ENCODE measurements at places on chromosomes 4 and X.
A peak's percentile ranks its signal among the peaks of the same experiment; 100 is the strongest.

GRCh38 chr4:181216501-181216900 lies 1026.7 kb upstream of the TENM3 start:
- no peak for DNase-seq

DNA sequence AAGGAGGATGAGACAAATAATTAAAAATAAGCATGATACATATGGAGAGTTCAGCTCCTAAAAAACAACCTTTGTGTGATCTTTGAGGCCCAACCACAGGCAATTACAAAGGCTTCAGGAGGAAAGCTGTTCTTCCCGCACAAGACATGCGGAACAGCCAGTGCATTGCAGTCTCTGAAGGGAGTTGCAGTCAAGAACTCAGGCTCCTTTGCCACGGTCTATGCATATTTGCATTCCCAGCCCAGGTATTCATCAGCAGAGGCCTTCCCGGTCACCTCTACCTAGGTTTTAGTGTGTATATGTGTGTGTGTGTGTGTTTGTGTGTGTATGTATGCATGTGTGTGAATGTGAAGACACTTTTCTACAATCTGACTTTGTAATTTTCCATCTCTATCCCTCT lies 600.6 kb upstream of the PCDH10 start:
- DNase-seq: no peak

- no peak for DNase-seq
Observed at GRCh38 chrX:37651921-37652452, 33.6 kb upstream of the XK start.

GRCh38 chrX:9525511-9526248 lies 60.8 kb downstream of the TBL1X start:
- DNase-seq: no peak

DNA sequence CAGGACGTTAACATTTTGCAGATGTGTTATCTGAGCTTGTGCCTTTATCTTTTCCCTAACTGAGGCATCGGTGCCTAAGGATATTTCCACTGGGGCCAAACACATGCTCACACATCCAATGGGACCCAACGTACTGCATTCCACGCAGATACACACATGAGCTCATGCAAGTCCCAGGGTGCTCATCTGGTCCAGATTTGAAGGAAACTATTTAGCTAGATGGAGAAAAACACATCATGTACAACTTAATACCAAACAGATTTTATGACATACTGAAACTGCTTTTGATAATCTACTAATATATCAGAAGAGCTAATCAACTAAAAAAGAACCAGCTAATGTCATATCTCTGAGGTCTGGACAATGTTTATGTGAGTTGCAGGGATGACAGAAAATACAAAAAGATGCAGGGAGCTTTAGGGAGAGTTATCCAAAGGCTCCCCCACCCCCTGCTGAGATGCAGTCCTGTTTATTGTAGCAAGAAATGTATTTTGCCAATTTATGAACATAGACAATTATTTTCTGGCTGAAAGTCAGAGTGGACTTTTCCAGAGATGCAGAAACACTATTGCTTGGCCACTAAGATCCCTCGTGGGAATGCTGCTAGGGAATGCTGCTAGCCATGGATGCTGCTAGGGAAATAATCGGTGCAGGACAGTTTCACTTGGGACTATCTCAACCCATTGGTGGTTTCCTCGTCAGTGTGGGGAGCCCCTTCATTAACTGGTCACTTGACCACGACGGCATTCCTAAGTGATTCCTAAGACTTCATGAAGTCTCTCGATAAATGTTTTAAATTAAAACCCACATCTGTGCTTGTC lies 172.8 kb downstream of the SMIM20 start:
- no peak for DNase-seq

DNA sequence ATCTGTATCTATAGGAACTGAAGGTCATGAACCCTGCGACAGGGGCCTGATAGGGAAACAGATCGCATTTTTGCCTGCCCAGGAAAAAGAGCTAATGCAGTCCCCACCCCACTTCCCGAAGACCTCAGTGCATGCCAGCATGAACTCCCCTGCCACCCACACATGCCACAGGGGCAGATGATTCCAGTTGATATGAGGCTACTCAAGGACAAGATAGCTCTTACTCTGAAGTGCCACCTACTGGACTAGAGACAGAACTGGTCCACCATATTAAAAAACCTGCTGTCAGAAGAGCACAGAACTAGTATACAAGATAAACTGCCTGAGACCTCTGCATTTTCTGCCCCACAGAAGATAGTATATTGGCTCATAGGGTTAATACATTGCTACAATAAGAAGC lies 68.0 kb downstream of the YIPF7 start:
- no peak for DNase-seq

- peak; percentile 31 for DNase-seq
Observed at GRCh38 chr4:104571341-104571740, 76.6 kb upstream of the CXXC4 start.

DNA sequence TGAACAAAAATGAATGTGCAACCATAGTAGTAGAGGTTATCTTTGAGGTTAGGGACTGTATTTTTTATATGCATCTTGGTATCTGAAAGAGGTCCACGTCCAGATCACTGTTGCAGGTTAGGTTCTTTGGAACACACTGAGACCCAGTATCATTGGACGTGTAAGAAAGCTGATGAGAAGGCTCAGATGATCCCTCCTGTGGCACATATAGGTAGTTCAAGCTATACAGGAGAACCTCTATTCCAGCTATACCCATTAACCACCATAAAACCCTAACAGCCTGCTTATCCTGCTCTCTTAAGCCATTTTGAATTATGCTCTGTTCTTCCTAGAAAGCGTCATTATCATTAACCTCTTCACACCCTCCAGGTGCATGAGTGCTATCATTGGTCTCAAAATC lies 930.7 kb upstream of the HS3ST1 start:
- no peak for DNase-seq

- DNase-seq: no peak
Observed at GRCh38 chr4:75924309-75924827, 16.4 kb downstream of the NAAA start.

DNA sequence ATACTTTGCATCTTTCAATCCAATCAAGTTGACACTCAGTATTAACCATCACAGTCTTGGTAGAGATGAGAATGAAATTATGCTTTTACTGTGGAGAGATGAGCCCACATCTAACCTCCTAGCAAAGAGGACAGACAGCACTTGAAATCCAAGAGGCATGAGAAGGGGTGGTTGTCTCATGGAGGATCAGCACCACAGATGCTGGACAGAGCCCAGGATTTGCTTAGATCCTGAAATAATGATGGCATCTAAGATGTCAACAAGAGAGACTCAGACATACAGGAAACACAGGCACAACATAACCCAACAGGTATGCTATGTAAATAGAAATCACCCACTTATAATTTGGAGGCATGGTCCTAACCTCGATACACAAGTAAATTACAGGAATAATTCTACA lies 74.3 kb upstream of the VCX2 start:
- DNase-seq: no peak

DNA sequence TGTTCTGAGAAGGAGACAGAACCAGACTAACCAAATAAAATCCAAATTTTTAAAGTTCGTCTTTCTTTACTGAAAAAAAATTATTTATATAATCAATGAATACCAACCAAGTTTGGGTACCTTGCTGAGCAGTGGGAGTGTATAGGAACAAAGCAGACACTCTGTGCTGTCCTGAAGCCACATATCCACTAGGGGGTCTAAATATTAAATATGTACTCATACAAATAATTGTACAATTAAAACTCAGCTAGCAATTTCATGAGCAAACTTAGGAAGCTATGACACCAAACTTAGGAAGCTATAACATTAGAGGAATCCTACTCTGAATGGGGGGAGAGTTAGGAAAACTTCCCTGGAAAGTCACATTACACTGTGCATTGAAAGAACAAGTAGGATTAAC lies 582.0 kb upstream of the EPHA5 start:
- no peak for DNase-seq

All from T47D (cell line).